Activated B cell treated with CpG ODN at 0.5 μM for 24 hours (primary cell): ENCODE measurements at places on chromosomes 4 and X. TPM values are rescaled to one million over a fixed set of nuclear protein-coding genes. Genes with fewer than 3 reads are reported as not detected.

DNA sequence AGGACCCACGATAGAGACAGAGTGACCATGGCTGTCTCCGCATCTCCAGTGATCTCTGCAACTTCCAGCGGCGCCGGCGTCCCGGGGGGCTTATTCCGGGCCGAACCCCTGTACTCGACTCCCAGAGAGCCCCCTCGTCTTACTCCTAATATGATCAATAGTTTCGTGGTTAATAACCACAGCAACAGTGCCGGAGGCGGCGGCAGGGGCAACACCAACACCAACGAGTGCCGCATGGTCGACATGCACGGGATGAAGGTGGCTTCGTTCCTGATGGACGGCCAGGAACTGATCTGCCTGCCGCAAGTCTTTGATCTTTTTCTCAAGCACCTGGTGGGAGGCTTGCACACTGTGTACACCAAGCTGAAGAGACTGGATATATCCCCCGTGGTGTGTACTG, 343 bp downstream of the DACH2 start:
- peak overlapping the region; percentile 84 for H3K4me3 ChIP-seq
- peaks cover 21% of the 10 kb centered on the region for H3K27me3 ChIP-seq
- peaks cover 19% of the 10 kb centered on the region for H3K4me1 ChIP-seq
- no peaks in the 10 kb centered on the region for H3K36me3 ChIP-seq
- DNase-seq: no peak

DNA sequence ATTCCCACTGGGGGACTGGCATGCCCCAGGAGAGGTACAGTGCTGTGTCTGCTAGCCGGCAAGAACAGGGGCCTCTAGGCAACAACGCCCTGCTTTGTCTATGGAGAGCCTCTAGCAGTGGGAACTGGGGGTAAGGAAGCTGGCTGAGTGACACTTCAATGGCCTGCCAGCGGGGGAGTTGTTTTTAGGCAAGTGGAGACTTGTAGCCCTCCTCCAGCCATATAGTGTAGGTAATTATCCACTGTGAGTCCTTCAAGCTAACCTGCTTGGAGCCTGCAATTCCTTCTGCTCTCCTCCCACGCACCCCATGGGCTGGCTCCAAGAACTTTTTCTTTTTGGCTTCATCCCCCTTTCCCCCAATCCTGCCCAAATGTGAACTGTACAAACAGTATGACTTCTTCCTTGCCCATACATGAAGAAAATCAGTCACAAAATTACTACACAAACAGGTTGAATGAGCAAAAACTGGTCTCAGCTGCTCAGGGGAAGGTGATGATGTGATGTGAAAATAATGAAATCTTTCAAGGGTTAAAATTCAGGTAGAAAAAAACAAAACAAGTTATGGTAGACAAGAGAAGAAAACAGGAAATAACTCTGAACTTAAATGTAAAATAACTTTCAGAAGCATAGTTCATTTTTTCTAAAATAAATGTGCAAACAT, 33.1 kb downstream of the LEF1 start:
- no peak overlapping the region for H3K27ac ChIP-seq
- DNase-seq: no peak
- H3K4me1 ChIP-seq: no peaks in the 10 kb centered on the region
- no peaks in the 10 kb centered on the region for H3K36me3 ChIP-seq
- H3K27me3 ChIP-seq: peaks cover 9% of the 10 kb centered on the region

DNA sequence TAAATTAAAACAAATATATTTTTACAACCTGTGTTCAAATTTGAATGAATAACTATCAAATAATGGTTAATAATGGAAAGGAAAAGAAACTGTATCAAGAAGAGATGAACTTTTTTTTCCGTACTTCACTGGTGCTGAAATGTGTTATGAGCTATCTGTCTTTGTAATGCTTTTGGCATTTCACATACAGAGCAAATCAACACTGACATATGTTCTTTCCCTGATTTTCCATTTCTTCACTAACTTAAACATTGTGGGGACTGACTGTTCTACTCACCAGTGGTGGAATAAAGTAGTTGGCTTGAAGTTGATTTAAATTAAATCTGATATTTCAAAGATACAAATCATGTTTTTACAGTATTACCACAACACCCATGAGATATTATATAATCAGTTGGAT, 304.0 kb upstream of the BMP3 start:
- no peaks in the 10 kb centered on the region for H3K27me3 ChIP-seq
- H3K36me3 ChIP-seq: peaks cover 2% of the 10 kb centered on the region
- no peak overlapping the region for H3K27ac ChIP-seq
- no peaks in the 10 kb centered on the region for H3K4me1 ChIP-seq

GRCh38 chrX:9249051-9249846, 215.3 kb upstream of the FAM9B start:
- H3K36me3 ChIP-seq: no peaks in the 10 kb centered on the region
- peaks cover 6% of the 10 kb centered on the region for H3K4me1 ChIP-seq
- no peaks in the 10 kb centered on the region for H3K27me3 ChIP-seq
- H3K27ac ChIP-seq: no peak overlapping the region
- no peak overlapping the region for H3K4me3 ChIP-seq

Gene CENPVL1
- total RNA-seq: not detected in 2 replicates

Gene SUPT20HL1
- total RNA-seq: not detected in 2 replicates

Gene PNMA6A
- 0.38 and 0.44 TPM in 2 replicates for total RNA-seq

Gene CXCL6
- total RNA-seq: not detected in 2 replicates
